ENCODE measurements at places on chromosomes 6 and 20.

GRCh38 chr6:21340573-21340972 lies 253.0 kb upstream of the SOX4 start:
- DNase-seq, result no peak

GRCh38 chr6:110233770-110234374 lies 53.6 kb downstream of the CDC40 start:
- DNase-seq, result peak; percentile 3

DNA sequence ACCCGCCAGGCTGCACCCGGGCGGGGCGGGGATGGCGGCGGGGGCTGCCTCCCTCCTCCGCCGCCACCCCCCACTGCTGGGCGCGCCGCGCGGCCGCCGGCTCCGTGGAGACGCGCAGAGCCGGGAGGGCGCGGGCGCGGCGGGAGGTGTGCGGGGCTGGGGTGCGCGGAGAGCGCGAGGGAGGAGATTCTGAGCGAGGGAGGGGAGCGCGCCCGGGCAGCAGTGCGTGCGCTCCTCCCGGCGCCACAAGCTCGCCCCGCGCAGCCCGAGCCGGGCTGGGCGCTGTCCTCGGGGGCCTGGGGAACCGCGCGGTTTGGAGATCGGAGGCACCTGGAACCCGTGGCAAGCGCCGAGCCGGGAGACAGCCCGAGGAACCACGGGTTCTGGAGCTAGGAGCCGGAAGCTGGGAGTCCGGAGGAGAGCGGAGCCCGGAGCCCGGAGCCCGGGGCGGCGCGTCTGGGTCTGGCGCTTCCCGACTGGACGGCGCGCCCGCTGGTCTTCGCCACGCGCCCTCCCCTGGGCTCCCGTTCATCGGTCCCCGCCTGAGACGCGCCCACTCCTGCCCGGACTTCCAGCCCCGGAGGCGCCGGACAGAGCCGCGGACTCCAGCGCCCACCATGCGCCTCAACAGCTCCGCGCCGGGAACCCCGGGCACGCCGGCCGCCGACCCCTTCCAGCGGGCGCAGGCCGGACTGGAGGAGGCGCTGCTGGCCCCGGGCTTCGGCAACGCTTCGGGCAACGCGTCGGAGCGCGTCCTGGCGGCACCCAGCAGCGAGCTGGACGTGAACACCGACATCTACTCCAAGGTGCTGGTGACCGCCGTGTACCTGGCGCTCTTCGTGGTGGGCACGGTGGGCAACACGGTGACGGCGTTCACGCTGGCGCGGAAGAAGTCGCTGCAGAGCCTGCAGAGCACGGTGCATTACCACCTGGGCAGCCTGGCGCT lies at the start of gene NTSR1:
Gene NTSR1, plus strand, starts transcription at position 246 of the 946 bp plus-strand sequence. Its CDS starts 372 bp downstream, at position 618.
- no peak for DNase-seq

DNA sequence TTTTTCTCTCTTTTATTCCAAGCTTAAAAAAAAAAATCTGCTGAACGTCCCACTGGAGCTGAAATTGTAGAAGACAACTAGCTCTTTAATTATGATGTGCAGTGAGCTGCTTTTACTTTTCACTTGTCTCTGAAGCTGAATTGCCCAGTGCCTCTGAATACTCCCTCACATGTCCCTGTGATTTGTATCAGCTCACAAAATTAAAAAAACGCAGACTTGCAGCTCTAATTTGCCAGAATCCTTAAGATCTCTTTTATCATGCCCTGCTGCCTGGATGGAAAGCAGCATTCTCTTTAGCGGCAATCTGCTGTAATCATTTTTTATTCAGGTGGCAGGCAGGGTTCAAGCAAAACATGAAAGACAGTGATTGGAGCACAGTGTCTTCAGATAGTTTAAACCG lies 443.8 kb upstream of the SPTLC3 start:
- no peak for DNase-seq

DNA sequence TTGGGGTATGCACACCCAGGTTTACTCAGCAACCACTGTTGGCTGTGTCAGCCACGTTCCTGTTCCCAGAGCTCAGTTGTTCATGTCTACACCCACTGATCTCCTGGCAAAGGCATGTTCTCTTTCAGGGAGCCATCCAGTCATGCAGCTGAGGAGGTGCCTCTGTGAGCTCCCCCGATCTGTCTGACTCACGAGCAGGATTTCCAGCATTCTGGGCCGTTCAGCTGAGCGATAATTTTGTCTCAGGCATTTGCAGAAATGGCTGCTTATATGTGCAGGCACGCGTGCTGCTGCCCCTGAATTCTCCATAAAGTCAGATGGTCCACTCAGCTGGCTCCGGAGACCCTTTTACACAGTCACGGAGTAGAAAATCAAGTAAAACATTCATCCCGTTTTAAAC lies 78.4 kb upstream of the IYD start:
- peak; percentile 43 for DNase-seq

- DNase-seq, result peak; percentile 71
Measured at GRCh38 chr6:130513770-130514169, 148.0 kb downstream of the TMEM200A start.

GRCh38 chr20:2864626-2865025 lies 8.7 kb upstream of the PTPRA start:
- no peak for DNase-seq

DNA sequence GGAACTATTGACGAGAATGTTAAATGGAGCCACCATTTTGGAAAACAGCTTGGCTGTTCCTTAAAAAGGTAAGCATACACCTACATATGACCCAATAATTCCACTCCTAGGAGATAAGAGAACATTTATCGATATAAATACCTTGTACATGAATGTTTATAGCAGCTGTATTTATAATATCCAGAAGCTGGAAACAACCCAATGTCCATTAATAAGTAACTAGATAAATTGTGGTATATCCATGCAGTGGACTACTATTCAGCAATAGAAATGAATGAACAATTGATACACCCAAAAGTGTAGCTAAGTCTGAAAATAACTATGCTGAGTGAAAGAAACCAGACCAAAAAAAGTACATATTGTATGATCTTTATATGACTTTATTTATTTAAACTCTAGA lies 42.2 kb upstream of the ADIG start:
- no peak for DNase-seq

GRCh38 chr6:161029195-161029809 lies 37.7 kb downstream of the MAP3K4 start:
- DNase-seq, result peak; percentile 97

DNA sequence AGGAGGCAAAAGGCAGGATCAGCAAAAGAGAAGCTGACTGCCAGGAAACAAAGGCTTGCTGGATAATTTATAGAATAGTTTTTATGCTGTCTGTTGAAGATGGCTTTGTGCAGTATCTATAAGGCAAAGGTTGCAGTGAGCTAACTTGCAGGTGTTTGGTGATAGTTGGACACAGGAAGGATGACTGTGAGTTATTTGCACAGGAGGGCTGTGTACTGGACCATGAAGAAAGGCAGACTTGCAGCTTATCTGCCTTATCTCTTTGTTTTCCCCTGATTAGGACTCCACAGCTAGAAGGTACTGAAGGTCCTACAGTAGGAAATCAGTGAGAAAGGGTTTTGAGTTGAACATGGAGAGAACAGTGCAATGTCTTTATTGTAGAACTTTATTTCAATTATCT lies 2.1 kb downstream of the BTN1A1 start:
- no peak for DNase-seq

- no peak for DNase-seq
Measured at GRCh38 chr20:39398656-39399055, 436.5 kb downstream of the DHX35 start.

DNA sequence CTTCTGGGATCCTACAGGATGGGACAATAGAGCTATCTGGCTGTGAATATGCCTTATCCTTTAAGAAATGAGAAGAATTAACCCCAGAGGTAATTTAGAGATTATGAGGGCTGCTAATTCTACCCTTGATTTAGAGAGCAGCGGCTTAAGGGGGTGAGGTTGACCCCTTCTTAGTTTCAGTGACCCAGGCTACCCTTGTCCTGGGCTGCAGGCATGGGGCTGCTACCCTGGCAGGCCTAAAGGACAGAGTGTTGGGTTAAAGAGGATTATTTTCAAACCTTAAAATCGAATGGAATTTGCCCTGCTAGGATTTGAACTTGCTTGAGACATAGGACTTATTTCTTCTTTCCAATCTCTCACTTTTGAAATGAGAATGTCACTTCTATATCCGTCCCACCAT lies 1343.4 kb downstream of the HACE1 start:
- DNase-seq, result no peak

Data from fibroblast of skin of scalp (primary cell).